ENCODE measurements at places on chromosomes 6 and 20.

GRCh38 chr20:41355598-41356203 is 10.9 kb downstream of the EMILIN3 start:
- no peak for DNase-seq

DNA sequence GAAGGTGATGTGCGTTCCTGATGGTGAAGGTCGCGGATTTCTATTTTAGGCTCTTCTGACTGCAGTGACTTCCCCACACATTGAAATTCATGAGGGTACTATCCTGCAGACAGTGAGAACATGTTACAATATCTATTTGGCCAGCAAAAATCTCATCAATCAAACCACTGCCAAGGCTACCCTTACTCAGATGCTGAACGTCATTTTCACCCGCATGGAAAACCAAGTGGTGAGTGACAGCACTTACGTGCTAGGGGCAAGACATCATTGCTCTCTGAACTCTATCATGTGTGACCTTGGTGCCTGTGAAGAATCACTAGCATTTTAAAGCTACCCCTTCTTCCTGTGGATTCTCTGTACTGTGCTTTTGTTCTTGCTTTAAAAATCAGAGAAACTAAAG is 31.1 kb downstream of the ARFGEF2 start:
- no peak for DNase-seq

DNA sequence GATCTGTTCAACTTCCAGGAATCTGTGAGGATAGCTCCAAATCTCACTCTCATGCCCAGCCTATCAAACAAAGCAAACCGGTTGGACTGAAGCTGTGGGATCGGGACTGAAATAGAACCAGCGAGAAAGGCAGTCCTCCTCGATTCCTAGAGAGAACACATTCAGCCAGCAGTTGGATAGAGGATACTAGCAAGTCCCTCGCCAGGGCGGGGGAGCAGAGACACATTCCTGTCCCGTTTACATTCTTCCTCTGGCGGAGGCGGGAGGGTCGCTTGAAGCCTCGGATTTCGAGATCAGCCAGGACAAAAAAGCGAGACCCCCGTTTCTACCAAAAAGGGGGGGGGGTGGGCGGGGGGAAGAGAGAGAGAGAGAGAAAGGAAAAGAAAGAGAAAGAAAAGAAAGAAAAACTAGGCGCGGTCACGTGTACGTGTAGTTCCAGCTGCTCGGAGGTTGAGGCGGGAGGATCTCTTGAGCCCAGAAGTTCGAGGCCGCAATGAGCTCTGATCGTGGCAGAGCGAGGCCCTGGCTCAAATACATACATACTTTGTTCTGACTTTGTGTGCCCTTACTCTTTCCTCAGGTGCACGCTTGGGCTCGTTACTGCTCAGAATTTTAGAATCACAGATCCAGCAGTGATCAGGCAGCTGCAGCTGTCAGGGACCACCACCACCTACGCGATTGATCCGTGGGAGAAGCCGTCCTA is 19.5 kb downstream of the ZNF311 start:
- peak; percentile 82 for DNase-seq

GRCh38 chr6:66421570-66421969 is 714.5 kb upstream of the EYS start:
- no peak for DNase-seq

GRCh38 chr6:121480099-121480713 is 44.8 kb downstream of the GJA1 start:
- no peak for DNase-seq

GRCh38 chr6:110232450-110232849 is 52.2 kb downstream of the CDC40 start:
- no peak for DNase-seq

- no peak for DNase-seq
Measured at GRCh38 chr6:4313044-4313686, 177.8 kb upstream of the ECI2 start.

GRCh38 chr6:153790876-153791473 is 248.1 kb upstream of the OPRM1 start:
- no peak for DNase-seq

DNA sequence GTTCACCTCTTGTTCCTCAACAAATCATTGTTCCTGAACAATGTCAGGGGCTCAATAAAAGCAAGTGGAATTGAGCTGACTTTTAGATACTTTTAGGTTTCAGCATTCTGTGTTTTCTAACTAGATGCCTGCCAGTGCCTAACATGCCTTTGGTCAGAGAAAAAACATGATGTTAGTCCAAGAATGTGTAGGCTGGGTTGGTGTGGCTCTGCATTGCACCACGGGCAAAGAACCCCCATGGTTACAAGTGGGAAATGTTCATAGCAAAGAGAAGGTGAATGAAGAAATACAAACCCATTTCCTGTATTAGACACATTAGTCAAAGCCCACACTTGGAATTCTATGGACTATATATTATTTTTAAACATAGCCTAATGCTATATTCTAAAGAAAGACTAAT is 193.3 kb downstream of the TMEM200A start:
- DNase-seq = no peak

- no peak for DNase-seq
Measured at GRCh38 chr6:17836293-17836692, 129.6 kb upstream of the NUP153 start.

GRCh38 chr6:5149891-5150290 is 64.8 kb downstream of the PPP1R3G start:
- DNase-seq = no peak

DNA sequence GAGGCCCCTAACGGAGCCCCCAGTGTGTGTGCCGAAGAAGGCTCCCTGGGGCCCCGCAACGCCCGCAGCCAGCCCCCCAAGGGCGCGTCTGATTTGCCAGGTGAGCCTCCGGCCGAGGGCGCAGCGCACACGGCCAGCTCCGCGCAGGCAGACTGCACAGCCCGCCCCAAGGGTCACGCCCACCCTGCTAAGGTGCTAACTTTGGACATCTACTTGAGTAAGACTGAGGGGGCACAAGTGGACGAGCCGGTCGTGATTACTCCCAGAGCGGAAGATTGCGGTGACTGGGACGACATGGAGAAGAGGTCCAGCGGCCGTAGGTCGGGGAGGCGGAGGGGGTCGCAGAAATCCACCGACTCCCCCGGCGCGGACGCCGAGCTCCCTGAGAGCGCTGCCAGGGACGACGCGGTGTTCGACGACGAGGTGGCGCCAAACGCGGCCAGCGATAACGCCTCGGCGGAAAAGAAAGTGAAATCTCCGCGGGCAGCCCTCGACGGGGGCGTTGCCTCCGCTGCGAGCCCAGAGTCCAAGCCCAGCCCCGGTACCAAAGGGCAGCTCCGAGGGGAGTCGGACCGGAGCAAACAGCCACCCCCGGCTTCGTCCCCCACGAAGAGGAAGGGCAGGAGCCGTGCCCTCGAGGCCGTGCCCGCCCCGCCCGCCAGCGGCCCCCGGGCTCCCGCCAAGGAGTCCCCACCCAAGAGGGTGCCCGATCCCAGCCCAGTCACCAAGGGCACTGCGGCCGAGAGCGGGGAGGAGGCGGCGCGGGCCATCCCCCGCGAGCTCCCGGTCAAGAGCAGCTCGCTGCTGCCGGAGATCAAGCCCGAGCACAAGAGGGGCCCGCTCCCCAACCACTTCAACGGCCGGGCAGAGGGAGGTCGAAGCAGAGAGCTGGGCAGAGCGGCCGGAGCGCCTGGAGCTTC is 117.0 kb downstream of the RTN4IP1 start:
- DNase-seq = no peak

Measured in D721Med (cell line).